ENCODE measurements at places on chromosomes 12 and 14.
A peak's percentile ranks its signal among the peaks of the same experiment; 100 is the strongest.

DNA sequence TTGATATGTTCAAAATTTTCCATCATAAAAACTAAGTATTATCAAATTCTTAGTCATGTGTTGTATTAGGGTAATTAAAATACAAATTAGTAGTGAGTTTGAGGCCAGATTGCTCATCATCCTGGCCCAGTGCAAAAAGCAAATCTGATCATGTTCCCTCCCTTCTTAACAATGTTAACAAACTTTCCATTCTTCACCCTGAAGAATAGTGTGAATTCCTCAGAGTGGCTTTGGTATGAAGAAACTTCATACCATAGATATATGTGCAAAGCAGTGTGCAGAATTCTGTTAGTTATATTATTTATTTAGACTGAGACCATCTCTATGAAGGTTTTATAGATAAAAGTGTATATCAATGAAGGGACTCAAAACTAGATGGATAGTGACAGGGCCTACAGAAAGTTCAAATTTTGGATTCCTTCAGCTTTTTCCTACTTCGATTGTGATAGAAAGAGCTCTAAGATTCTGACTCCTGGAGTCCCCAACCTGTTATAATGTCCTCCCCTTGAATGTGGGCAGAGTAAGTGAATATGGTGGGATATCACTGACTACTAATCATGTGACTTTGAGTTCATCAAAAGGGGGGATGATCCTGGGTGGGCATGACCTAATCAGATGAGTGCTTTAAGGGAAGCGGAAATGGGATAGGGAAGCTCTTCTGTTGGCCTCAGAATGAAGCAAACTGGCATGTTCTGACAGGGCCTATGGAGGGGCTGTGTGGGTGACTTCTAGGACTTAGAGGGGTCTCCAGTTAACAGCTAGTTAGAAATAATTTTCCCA lies 271.4 kb downstream of the BTG1 start:
- DNase-seq, result no peak

DNA sequence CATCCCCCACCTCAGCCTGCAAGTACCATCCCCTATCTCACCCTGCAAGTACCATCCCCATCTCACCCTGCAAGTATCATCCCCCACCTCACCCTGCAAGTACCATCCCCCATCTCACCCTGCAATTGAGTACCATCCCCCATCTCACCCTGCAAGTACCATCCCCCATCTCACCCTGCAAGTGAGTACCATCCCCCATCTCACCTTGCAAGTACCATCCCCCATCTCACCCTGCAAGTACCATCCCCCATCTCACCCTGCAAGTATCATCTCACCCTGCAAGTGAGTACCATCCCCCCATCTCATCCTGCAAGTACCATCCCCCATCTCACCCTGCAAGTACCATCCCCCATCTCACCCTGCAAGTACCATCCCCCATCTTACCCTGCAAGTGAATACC lies 45.0 kb downstream of the ZC3H14 start:
- no peak for DNase-seq

GRCh38 chr14:67618617-67619063 lies 1.1 kb upstream of the ARG2 start:
- DNase-seq, result no peak

DNA sequence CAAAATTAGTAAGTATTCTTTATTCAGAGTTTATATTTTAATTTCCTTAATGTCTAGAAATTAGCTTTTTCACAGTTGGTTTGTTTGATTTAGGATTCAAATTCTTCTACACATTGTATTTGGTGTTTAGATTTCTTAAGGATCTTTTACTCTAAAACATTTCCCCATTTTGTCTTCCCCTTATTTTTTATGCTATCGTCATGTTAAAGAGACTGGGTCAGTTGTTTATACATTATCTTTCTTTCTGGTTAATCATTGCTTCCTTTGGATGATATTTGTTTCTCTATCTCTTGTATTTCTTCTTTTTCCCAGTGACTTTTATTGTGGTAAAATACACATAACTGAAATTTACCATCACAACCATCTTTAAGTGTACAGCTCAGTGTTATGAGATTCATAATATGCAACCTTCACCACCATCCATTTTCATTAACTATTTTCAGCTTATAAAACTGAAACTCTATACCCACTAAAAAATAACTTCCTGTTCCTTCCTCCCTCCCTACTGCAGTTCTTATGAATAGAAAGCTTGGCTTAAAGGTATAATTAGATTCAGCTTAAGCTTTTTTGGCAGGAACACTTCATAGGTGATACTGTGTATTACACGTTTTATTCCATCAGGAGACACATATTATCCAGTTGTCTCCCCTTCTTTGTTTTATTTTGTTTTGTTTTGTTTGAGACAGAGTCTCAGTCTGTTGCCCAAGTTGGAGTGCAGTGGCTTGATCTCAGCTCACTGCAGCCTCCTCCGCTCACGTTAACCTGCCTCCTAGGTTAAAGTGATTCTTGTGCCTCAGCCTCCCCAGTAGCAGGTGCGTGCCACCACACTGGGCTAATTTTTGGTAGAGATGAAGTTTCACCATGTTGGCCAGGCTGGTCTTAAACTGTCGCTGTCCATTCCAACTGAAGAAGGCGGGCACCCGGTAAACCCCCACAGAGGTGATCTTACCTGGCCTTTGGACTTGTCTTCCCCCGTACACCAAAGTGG lies 45.0 kb downstream of the NOPCHAP1 start:
- DNase-seq, result no peak

GRCh38 chr14:24952851-24953666 lies 96.9 kb downstream of the STXBP6 start:
- no peak for DNase-seq

DNA sequence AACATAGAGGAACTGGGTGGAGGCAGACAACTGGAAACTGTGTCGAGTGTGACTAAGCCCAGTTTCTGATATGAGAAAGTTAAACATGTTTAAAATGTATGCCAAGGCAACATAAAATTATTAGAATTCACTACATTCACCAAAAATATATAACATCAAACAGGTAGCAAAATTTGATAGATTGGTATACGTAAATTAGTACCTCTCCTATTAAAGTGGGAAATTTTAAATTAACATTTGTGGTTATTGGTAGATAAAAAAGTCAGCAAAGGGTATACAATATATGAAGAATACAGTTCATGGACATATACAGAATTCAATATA lies 53.0 kb downstream of the CCDC91 start:
- DNase-seq, result no peak

- DNase-seq, result no peak
Observed at GRCh38 chr12:89702503-89702902, 6.1 kb downstream of the ATP2B1 start.

DNA sequence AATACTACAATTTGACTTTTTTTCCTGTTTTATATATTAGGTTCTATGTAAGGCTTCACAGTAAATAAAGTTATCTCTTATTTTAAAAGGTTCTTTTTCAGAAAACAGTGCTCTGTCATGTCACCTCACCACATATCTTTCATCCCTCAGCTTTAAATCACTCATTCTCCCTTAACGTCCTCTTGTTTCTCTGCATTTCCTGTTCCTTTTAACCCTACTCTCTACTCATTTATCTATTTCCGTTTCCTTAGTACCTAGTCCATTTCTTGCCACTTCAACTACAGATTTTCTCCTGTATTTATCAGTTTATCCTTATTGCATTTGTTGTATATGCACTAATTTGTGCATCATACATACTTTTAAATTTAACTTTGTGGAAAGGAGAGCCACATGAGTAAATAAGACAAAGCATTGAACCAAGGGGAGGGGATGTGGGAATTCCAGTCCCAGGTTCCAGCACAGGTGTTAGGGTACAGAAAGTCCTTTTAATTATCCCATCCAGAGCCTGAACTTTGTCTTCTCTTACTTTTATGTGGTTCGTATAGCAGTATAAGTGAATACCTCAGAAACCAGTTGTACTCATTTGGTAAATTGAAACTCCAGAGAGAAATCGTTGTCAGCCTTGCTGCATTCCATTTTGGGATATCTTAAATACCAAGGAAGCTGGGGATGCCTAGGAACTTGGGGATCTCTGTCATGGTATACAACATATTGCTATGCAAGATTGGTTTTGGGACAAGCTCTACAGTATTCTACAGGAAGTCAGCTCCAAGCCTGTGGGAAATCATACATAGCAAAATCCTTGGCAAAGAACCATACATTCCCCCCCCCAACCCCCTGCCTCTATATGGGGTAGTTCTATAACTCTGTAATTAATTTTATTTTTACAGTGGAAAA lies 120.5 kb downstream of the DIP2B start:
- no peak for DNase-seq

DNA sequence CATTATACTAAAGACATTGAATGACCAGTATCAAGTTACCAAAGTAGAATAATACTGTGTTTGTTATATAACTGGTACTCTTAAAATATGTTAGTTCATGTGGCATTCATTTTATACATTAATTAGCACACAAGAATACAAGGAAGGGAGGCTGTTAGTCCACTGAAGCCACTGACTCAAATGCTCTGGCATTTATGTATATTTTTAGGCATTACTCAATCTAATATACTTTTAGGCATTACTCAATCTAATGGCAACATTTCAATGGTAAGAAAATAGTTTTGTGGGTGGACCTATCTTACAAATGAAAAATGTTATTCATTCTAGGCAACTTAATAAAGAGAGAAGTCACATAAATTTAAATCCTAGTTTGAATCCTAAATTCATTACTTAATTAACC lies 874.4 kb upstream of the USP15 start:
- DNase-seq, result no peak

- peak; percentile 51 for DNase-seq
Observed at GRCh38 chr12:66860752-66861750, 182.2 kb upstream of the GRIP1 start.

GRCh38 chr12:14126692-14127091 lies 145.3 kb upstream of the GRIN2B start:
- no peak for DNase-seq

GRCh38 chr14:76131071-76131965 lies 20.4 kb upstream of the GPATCH2L start:
- no peak for DNase-seq

GRCh38 chr12:15939111-15939510 lies 28.0 kb downstream of the DERA start:
- no peak for DNase-seq

GRCh38 chr12:127294651-127295210 lies 972.2 kb upstream of the TMEM132C start:
- no peak for DNase-seq

- no peak for DNase-seq
Observed at GRCh38 chr14:88312257-88312656, 10.8 kb downstream of the KCNK10 start.

DNA sequence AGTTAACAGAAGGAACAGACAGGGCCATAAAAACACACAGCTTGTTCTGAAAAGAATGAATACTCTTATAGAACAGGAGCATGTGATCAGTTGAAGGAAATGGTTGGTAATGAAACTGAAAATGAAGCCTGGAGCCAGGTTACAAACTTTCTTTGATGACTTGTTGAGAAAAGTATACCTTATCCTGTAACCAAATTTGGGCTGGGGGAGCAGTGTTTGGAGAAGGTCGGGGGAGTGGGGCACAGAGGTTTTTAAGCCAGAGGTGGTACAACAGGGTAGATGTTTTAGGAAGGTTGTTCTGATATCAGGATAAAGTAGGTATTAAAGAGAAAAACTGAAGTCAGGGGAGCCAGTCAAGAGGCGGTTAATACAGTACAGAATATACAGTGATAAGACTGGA lies 8.2 kb downstream of the GOLT1B start:
- no peak for DNase-seq

- DNase-seq, result no peak
Observed at GRCh38 chr12:70007687-70008086, 182.7 kb downstream of the MYRFL start.

Data from left renal pelvis (tissue), 4 donors.